ENCODE measurements at places on chromosomes 13 and 19. TPM values are rescaled to one million over a fixed set of nuclear protein-coding genes. Genes with fewer than 3 reads are reported as not detected.

Gene MRPL57
- 39.7 TPM for total RNA-seq

Gene IL4I1
- total RNA-seq, result 0.13 TPM

Gene LRRC25
- not detected for total RNA-seq

Gene SHFL
- total RNA-seq, result 24.3 TPM

Gene TJP3
- total RNA-seq, result 0.21 TPM

Gene LAIR1
- total RNA-seq, result not detected

Gene NALCN
- total RNA-seq, result 0.24 TPM

Gene CEACAM8
- not detected for total RNA-seq

Gene IGFL1
- not detected for total RNA-seq

Gene CACNG7
- total RNA-seq, result not detected

Gene UBE2L5
- total RNA-seq, result not detected

Gene ZNF418
- 0.45 TPM for total RNA-seq

Gene FOSB
- 0.42 TPM for total RNA-seq

Gene SYNE4
- total RNA-seq, result not detected

Gene ARID3A
- 4.1 TPM for total RNA-seq

Measured in SK-MEL-5 (cell line).